ENCODE measurements at places on chromosomes 1 and 21.
A peak's percentile ranks its signal among the peaks of the same experiment; 100 is the strongest.

DNA sequence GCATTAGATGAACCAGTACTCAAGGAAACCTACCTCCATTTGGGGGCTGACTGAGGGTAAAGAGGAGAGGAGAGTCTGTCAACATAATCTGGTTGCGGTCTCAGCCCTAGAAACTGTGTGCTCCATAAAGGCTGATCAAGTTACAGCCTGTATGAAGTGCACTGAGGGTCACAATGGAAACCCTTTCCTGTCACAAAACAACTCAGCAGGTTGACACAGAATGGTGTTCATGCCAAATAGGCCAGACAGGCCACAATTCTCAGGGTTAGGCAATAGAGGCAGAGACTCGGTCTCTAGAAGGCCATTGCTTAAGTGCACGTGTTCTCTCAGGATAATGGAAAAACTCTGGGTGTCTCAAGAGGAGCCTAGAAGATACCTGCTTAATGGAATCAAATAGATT is 4.1 kb upstream of the ANKRD35 start:
- no peak for DNase-seq

- DNase-seq, result no peak
Observed at GRCh38 chr1:181089676-181090544, 1.4 kb downstream of the IER5 start.

DNA sequence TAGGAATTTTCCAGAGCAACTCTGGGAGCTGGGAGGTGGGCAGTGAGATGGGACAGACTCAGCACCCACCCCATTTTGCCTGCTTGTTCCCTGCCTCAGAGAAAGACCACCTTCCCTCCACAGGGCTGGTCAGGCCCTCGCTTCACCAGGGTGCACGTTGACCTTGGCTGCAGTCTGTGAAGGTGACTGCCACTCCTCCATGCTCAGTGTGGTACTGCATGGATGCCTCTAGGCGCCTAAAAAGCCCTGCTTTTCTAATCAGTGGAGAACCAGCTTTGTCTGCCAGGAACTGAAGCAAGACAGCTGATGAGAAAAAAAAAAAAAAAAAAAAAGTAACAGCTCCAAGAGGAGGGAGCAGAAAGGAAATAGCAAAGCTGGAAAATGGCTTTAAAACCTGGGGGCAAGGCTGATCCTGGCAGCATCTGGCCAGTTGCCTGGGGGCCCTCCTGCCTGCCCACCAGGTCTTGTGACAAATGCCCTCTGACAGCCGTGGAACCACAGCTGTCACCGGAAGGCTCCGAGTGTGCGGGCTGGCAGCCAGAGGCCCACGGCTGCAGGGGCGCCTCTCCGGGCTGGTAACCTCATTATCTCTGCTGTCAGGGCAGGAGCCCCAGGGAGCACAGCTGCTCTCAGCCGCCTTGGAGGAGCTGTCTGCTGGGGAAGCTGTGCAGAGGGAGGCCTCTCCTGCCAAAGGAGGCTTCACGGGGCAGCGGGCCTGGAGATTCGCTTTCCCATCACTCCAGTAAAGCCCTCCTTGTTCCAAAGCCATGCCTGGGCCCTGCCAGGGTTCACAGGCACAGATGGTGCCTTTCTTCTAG is 13.7 kb downstream of the KIAA1614 start:
- DNase-seq, result peak; percentile 38

GRCh38 chr1:178284058-178284457 is 190.2 kb downstream of the RASAL2 start:
- DNase-seq, result no peak

DNA sequence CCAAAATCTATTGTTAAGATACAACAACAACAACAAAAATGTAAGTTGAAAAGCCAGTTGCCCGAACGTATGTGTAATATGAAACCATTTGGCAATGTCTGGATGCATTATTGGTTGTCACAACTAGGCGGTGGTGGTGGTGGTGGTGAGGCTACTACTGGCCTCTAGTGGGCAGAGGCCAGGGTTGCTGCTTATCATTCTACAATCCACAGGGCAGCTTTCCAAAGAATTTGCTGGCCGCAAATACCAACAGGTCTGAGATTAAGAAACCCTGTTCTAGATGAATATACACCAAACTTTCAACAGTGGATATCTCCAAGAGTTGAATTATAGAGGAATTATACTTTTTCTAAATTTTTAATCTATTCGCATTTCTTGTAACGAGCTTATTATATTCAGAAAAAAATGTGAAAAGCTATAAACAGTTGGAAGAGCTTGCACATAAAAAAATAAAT is 26.8 kb upstream of the ZNF697 start:
- peak; percentile 72 for DNase-seq

DNA sequence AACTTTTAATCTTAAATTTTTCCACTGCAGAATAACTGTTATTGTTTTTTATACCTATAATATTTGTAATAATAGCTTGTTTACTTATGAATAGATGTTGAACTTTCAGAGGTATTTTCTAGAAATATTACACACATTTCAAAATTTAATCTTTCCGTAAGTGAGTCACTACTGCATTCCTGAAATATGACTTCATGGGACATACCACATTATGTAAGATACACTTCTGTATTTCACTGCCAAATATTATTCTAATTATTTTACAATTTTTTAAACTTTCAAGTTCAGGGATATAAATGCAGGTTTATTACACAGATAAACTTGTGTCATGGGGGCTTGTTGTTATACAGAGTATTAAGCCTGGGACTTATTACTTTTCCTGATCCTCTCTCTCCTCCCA is 2220.5 kb downstream of the NCAM2 start:
- DNase-seq, result no peak

DNA sequence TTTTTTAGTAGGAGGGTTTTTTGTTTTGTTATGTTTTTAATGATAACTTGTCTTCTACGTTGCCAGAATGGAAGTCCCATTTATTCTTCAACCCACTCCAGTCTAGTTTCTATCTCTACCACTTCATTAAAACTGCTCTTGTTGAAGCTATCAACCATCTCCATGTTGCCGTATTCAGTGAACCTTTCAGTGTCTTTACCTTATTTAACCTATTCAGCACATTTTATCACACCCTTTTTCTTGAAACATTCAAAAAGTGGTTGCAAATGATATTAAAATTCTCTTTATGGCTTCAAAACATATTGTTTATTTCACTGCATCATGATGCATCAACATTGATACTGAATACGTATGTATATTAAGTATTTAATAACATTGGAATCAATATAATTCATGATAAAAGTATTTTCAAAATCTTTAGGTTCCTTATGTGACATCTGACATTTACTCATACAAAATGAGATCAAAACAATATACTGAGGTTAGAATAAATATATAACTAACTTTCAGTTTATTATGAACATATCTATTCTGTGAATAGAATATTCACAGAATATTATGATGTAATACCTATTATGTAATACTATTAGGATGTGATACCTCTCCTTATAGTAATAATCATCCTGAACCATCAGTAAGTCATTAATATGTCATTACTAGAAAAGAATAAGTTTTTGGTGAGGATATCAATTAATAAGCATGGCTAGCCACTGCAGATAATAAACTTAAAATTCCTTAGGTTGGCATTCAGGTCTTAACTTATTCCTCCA is 52.0 kb upstream of the ADAR start:
- no peak for DNase-seq

GRCh38 chr1:16960560-16961296 is 19.7 kb downstream of the MFAP2 start:
- peak; percentile 31 for DNase-seq

GRCh38 chr1:227899820-227900449 is 47.8 kb downstream of the WNT9A start:
- no peak for DNase-seq

DNA sequence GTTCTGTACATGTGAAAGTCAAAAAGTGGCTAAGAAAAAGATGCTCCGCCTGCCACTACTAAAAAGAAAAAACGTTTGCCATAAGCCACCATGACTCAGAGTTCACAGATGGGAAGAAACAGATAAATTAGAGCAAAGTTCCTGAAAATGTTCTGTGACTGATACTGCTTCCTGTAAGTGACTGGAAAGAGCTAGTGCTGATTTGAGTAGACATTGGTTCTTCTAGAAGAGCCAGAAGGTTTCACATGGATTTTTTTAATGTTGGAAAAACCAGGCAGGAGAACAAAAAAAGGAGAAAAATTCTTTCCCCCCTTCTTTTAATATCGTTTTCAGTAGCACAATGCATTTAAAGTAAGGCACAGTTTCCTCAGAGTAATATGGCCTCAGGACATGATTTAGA is 221.4 kb downstream of the HLX start:
- peak; percentile 89 for DNase-seq

GRCh38 chr1:225735252-225736149 is 42.1 kb upstream of the SRP9 start:
- DNase-seq, result peak; percentile 97

DNA sequence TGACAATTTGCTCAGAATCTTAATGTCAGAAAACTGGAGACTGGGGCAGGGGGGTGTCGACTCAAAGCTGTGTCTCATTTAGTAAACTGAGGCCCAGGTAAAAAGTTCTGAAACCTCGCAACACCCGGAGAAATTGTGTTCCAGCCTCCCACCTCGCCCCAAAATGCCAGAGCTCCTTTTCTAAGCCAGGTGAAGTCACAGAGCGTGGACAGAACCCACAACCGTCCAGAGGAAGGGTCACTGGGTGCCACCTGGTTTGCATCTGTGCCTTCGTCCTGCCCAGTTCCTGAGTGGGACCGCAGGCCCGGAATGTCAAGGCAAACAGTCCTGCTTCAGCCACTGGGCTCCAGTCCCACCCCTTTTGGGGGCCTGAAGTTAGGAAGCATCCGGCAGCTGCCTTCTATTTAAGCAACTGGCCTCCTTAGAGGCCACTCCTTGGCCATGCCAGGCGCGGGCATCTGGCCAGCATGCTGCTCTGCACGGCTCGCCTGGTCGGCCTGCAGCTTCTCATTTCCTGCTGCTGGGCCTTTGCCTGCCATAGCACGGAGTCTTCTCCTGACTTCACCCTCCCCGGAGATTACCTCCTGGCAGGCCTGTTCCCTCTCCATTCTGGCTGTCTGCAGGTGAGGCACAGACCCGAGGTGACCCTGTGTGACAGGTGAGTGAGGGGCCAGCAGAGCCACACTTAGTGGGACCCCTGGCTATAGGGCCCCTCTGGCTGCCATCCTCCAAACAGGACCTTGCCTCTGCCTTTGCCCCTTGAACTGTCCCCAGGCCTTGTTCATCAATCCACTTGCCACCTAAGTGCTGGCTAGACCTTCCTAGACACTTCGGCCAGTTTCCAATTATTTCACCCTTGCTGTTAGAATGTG is at the start of gene TAS1R1:
Gene TAS1R1 (plus strand): TSS at position 401 of the 872 bp plus-strand sequence. CDS start 67 bp downstream, at position 468.
- no peak for DNase-seq

GRCh38 chr1:41977326-41977725 is 58.6 kb upstream of the HIVEP3 start:
- DNase-seq, result no peak

GRCh38 chr1:201560328-201561194 is 21.6 kb downstream of the NAV1 start:
- DNase-seq, result no peak

Measured in skeletal muscle cell (primary cell).